BJ (cell line): ENCODE measurements at places on chromosomes 2 and 18.

DNA sequence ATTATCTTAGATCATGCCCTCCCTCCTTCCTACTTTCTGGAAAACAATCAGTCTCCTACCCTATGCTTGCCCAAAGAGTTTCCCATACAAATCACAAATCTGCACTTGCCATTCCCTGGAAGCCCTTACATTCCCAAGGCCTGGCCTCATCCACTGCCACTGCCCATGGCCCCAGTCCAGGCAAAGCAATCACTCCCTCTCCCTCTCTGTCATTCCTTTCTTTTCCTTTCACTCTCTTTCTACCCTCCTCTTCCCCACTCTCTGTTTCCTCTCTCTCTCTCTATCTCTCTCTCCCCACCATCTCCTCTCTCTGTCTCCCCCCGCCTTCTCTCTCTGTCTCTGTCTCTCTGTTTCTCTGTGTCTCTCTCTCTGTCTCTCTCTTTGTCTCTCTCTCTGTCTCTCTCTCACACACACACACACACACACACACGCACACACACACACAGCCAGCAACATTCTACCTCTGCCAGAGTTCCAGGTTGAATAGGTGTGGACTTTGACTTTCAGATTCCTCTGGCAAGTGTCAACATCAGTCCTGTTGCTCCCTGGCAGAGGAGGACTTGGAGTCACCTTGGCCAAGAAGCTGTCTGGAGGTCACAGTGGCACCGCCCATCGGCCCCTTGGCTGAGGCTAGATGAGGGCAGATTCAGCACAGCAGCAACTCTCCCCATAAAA is 43.7 kb upstream of the NAT8 start:
- no peak for DNase-seq

- DNase-seq: no peak
Observed at GRCh38 chr2:12430407-12431133, 286.2 kb upstream of the TRIB2 start.

- DNase-seq: no peak
Observed at GRCh38 chr2:230319211-230319862, 7.7 kb upstream of the SP140L start.

GRCh38 chr18:74784752-74785151 is 187.1 kb downstream of the ZNF407 start:
- DNase-seq: no peak

- no peak for DNase-seq
Observed at GRCh38 chr2:233245406-233245805, 6.1 kb upstream of the ATG16L1 start.

DNA sequence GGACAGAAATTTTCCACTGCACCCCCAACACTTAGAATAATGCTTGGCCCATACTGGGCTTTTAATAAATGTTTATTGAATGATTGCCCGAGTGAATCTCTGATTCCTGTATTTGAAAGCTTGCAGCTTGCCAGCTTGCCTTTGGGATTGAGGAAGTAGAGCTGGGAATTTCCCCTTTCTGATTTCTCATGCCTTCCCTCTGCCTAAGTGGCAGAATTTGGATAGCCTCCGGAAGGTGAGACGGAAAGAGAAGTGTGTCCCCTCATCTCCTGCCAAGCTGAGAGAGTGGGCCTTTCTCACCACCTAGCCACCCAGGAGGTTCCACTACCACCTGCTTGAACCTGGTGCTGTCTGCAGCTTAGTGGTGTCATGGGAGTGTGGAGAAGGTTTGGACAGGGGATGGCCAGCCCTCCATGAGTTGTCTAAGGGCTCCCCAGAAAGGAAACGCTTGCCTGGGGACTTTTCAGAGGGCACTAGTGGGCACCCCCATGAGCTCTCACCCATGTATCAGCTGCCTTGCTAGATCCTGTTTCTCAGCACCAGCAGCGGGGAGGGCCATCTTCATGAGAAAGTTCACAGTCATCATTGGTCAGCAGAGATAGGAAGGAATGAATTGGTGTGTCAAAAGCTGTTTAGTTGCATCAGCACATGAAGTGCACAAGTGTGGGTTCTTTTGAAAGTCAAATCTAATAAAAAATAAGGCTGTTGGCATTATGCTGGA is 8.6 kb upstream of the NCOA1 start:
- DNase-seq: no peak

- no peak for DNase-seq
Observed at GRCh38 chr2:212745359-212745758, 206.8 kb upstream of the ERBB4 start.

DNA sequence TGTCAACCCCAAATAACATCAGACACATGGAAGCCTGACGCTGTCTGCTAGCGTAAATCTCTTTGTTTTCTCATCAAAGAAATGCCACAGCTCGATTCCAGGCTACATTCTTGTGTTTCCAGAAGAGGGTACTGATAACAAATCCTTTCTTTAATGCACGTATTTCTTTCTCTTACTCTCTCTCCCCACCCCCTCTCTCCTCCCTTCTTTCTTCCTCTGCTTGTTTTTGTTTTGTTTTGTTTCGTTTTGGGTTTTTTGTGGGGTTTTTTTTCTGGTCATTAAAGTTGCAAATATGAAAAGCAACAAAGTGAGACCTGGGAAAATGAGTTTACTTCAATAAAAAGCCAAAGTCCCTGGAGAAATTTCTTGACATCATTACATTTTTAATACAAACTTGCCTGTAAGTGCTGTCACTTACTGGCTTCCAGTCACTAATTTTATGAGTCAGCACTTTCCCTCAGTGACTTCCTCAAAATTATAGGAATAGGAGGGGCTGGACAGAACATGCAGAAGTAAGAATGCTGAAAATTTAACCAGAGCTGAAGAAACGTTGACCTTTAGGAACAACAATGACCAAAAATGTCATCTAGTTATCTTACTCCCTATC is 106.7 kb upstream of the NABP1 start:
- DNase-seq: no peak

GRCh38 chr2:41326851-41327250 is 721.0 kb upstream of the PKDCC start:
- no peak for DNase-seq

GRCh38 chr2:2872713-2873449 is 504.7 kb downstream of the EIPR1 start:
- no peak for DNase-seq

DNA sequence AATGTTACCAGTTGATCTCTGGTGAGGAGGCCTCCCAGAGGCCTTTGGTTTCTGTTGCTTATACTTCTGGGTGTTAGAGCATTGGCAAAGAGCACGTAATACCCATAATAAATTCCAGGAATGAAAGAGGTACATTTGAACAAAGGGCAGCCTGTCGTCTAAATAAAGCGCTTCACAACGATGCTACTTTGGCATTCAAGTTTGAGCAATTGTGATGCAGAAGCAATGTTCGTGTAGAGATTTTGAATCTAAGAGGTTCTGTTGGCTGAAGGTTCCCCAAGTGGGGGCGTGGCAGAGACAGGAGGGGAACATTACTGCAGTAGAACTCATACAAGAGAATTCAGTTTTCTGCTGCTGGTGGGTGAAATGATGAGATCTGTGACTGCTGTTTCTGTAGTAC is 27.8 kb downstream of the ZNF532 start:
- DNase-seq: no peak

- DNase-seq: peak; percentile 27
Observed at GRCh38 chr18:51193621-51194287, 3.7 kb downstream of the MEX3C start.

GRCh38 chr2:37667704-37668103 is 3.7 kb downstream of the CDC42EP3 start:
- no peak for DNase-seq

DNA sequence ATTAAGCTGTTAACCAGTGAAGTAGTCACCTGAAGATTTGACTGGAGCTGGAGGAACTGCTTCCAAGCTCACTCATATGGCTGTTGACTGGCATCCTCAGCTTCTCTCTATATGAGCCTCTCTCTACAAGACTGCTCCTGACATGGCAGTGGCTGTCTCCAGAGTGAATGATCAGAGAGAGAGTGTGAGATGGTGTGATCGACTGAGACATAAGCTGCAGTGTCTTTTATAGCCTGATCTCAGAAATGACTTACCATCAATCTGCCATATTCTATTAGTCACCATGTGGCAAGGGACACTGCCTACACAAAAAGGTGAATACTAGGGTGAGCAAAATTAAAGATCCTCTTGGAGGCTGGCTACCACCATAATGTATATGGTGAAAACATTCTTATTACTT is 7.8 kb upstream of the RBMS1 start:
- DNase-seq: no peak

GRCh38 chr2:3149441-3150217 is 228.0 kb downstream of the EIPR1 start:
- no peak for DNase-seq

- no peak for DNase-seq
Observed at GRCh38 chr2:150640039-150640438, 152.6 kb upstream of the RND3 start.

- no peak for DNase-seq
Observed at GRCh38 chr2:18800240-18800971, 211.0 kb upstream of the NT5C1B start.

DNA sequence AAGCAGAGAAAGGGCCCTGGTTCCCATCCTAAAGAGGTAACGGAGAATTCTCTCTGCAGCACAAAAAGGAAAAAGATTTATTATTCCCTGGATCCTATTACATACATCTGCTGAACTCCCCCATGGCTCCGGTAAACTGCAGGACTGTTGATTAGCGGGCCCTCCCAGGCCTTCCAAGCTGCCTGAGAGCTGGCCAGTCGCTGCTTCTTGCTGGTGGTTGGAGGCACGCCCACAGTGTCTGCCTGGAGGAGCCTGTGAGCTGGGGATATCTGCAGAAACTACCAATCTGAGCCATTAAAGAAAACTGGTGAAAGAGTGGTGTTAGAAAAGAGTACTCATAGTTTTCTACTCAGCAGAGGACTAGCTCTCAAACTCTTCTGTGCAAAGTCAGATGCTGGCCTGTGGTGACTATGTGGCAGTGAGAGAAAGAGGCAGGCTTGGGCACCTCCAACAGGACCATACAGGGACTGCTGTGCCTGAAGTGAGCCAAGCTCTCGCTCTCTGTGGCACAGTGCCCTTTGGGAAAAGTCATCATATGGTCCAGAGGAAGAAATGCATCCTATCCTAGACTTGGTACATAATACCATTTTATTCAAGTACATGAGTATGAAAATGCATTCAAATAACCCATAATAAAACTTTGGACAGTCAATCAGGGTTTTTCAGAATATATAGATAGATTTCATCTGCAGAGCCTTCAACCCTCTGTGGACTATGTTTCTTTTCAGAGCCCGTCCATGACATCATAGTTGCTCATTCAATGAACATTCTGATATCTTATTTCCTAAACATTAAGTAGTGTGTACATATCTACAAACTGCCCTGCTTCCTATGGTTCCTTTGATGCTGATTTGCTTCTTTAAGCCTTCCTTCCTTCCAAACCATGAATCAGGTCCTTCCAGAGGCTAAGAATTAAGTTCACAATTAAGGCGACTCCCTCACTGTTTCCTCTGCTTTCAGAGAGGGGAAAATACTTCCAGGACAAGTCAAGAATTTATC is 242.0 kb upstream of the LYPD1 start:
- DNase-seq: no peak
